ENCODE measurements at places on chromosomes 13 and 19.

GRCh38 chr13:44732503-44733098 lies 156.5 kb upstream of the TSC22D1 start:
- H3K27me3 ChIP-seq: no peaks in the 10 kb centered on the region
- no peaks in the 10 kb centered on the region for H3K36me3 ChIP-seq
- no peak overlapping the region for H3K27ac ChIP-seq

GRCh38 chr13:38630780-38631179 lies 56.1 kb upstream of the FREM2 start:
- DNase-seq: no peak
- no peak overlapping the region for H3K27ac ChIP-seq
- H3K4me3 ChIP-seq: no peak overlapping the region
- H3K4me1 ChIP-seq: no peaks in the 10 kb centered on the region
- H3K27me3 ChIP-seq: no peaks in the 10 kb centered on the region

GRCh38 chr13:50511877-50512341 lies 331.6 kb downstream of the DLEU7 start:
- H3K36me3 ChIP-seq: no peaks in the 10 kb centered on the region
- H3K27ac ChIP-seq: peak overlapping the region; percentile 87
- no peak overlapping the region for H3K4me3 ChIP-seq

DNA sequence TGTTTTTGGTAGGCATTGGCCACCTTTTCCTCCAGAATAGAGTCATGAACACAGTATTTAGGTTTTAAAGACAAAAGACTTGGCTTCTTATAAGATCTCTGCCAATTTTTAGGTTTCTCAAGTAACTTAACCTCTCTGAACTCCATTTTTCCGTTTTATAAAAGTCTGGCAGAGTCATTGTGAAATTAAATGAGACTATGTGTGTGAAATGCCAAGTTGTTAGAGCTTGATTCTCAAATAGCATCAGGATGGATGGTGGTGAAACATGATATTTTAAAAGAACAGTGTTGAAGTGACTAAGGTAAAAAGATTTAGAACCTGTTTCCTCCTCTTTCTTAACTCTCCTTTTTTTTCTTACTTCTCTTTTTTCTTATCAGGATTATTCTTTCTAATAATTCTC lies 617.7 kb upstream of the SLITRK1 start:
- H3K27me3 ChIP-seq: no peaks in the 10 kb centered on the region
- no peak for DNase-seq
- H3K4me1 ChIP-seq: no peaks in the 10 kb centered on the region
- no peaks in the 10 kb centered on the region for H3K36me3 ChIP-seq

- H3K27me3 ChIP-seq: no peaks in the 10 kb centered on the region
- no peaks in the 10 kb centered on the region for H3K36me3 ChIP-seq
- H3K27ac ChIP-seq: peak overlapping the region; percentile 74
- DNase-seq: peak; percentile 71
These were observed 1052.0 kb downstream of the DIAPH3 start for GRCh38 chr13:59111751-59112171.

DNA sequence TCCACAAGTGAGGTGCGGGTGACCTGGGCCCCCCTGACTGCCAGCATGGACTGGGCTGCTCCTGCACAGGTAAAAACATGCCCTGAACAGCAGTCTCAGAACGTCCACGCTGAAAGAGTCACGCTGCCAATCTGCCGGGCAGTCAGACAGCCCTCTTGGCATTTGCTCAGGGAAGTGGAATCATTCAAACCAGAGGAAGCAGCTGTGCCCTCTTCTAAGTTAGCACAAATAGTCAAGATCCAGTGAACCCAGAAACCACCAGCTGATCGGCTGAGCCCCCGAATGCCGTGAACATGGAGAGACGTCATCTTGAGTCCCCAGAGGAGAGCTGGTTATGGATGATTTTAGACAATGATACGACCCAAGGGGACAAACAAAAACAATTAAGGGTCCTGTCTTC lies 34.4 kb downstream of the KLF2 start:
- H3K27ac ChIP-seq: no peak overlapping the region
- no peaks in the 10 kb centered on the region for H3K27me3 ChIP-seq
- no peak for DNase-seq

DNA sequence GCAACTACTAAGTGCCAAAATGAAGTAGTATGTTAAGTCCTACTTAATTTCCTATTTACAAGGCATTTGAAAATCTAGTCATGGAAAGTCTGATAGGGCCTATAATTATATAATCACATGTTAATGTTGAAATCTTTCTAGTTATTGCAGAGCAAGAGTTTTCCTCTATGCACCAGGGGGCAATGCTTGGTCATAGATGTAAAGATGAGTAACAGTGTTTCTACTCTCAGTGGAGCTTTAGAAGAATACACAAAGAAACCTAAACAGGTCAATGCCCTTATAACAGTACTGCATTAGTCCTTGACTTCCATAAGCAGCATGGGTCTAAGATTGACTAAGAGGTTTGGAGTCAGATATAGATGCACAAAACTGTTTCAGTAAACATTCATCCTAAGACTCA lies 218.7 kb downstream of the KCTD12 start:
- H3K4me3 ChIP-seq: no peak overlapping the region
- DNase-seq: no peak
- no peaks in the 10 kb centered on the region for H3K36me3 ChIP-seq
- H3K27me3 ChIP-seq: no peaks in the 10 kb centered on the region
- H3K27ac ChIP-seq: no peak overlapping the region

GRCh38 chr19:18433735-18434398 lies 4.1 kb downstream of the ISYNA1 start:
- H3K27me3 ChIP-seq: no peaks in the 10 kb centered on the region
- H3K4me1 ChIP-seq: peaks cover 78% of the 10 kb centered on the region
- H3K4me3 ChIP-seq: peak overlapping the region; percentile 16
- peak overlapping the region; percentile 40 for H3K27ac ChIP-seq
- H3K36me3 ChIP-seq: peaks cover 62% of the 10 kb centered on the region

GRCh38 chr19:6020972-6021805 lies 43.2 kb upstream of the RANBP3 start:
- no peak for DNase-seq
- H3K27me3 ChIP-seq: no peaks in the 10 kb centered on the region
- peaks cover 25% of the 10 kb centered on the region for H3K36me3 ChIP-seq
- H3K4me1 ChIP-seq: peaks cover 5% of the 10 kb centered on the region
- no peak overlapping the region for H3K27ac ChIP-seq

- no peak for DNase-seq
- no peaks in the 10 kb centered on the region for H3K27me3 ChIP-seq
- H3K36me3 ChIP-seq: no peaks in the 10 kb centered on the region
- no peaks in the 10 kb centered on the region for H3K4me1 ChIP-seq
- H3K27ac ChIP-seq: no peak overlapping the region
- no peak overlapping the region for H3K4me3 ChIP-seq
These were observed 698.8 kb downstream of the UQCRFS1 start for GRCh38 chr19:28514166-28514565.

DNA sequence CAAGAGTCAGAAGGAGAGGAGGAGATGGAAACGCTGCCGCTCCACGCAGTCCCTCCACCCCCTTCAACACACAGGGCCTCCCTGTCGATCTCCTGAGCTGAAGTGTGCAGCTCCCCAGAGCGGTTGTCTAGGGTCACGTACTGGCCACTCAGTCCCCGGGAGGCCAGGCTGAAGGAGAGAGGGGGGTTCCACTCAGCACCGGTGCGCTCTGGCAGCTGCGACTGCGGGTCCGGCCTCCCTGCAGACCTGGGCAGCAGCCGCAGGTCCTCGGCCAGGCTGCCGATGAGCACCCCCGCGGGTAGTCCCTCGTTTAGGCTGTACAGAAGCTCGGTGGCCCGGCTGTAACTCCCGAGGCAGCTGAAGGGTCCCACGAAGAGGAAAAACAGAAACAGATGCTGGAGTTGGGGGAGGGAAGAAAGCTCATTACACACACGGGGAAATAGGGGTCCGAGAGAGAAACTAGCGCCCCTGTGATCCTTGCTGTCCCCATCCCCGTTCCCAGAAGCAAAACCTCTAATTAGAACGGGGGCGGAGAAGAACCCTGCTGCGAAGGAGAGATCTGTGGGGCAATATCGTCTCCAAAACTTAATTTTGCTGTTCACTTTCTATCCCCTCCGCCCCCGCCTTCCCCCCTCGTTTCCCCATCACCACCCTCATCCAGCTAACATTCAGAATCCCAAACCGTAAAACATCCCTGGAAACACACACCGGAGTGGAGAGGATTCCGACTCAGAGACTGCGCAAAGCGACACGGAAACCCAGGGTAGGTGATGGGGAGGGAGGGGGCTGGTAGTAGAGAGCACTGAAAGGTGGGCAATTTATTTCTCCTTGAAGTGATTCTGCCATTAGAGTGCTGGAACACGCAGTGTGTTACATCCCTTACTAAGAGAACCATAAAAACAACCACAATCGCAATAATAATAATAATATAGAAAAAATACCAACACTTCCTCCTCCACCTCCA lies 1.8 kb downstream of the PCDH20 start:
- peaks cover 18% of the 10 kb centered on the region for H3K27me3 ChIP-seq
- H3K4me3 ChIP-seq: peak overlapping the region; percentile 68
- no peak overlapping the region for H3K27ac ChIP-seq
- H3K36me3 ChIP-seq: no peaks in the 10 kb centered on the region
- peaks cover 19% of the 10 kb centered on the region for H3K4me1 ChIP-seq

DNA sequence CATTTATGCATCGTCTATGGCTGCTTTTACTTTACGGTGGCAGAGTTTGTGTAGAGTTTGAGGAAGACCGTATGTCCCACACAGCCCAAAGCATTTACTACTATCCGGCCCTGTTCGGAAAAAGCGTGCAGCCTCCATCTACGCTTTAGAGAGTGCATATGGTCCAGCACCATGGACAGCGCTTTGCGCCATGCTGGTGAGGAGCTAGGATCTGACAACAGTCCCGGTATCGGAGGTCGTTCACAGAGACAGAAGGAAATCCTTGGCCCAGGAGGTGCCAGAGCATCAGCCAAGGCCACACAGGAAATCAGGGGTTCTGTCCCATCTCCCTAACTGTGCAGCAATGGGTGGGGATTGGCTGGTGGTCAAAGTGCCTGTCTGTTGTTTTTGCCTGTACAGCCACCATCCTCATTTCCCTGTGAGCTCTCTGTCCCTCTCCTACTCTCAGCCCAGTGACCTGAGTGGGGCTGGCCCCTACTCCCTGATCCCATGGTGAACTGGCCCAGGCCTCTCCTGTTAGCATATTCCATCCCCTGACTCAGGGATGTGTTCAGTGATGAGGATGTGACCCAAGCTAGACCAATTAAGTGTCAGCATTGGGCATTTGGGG lies 16.2 kb upstream of the PRODH2 start:
- peak; percentile 49 for DNase-seq
- H3K4me1 ChIP-seq: no peaks in the 10 kb centered on the region
- H3K27me3 ChIP-seq: peaks cover 9% of the 10 kb centered on the region

GRCh38 chr19:49863935-49864320 lies 3.4 kb downstream of the PNKP start:
- peaks cover 67% of the 10 kb centered on the region for H3K36me3 ChIP-seq
- H3K4me3 ChIP-seq: no peak overlapping the region
- peaks cover 56% of the 10 kb centered on the region for H3K4me1 ChIP-seq
- no peaks in the 10 kb centered on the region for H3K27me3 ChIP-seq
- no peak overlapping the region for H3K27ac ChIP-seq
- no peak for DNase-seq

DNA sequence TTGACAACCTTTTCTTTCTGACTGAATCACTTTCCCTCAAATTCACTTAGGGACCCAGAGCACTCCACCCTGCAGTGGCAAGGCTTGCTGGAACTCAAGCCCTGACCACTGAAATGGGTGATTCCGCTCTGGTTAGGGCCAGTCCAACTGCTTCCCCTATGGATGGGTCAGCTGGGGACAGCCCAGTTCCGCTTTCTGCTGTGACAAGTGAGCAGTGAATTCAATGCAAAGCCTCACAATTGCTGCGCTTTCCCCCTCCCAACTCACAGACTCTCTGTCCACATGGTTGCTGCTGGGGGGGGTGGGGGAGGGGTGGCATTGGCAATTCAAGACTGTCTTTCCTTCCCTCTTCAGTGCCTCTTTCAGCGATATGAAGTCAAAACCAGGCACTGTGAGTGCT lies 18.7 kb downstream of the CD70 start:
- DNase-seq: no peak
- no peak overlapping the region for H3K4me3 ChIP-seq
- H3K4me1 ChIP-seq: no peaks in the 10 kb centered on the region
- H3K36me3 ChIP-seq: no peaks in the 10 kb centered on the region
- H3K27me3 ChIP-seq: peaks cover 2% of the 10 kb centered on the region

DNA sequence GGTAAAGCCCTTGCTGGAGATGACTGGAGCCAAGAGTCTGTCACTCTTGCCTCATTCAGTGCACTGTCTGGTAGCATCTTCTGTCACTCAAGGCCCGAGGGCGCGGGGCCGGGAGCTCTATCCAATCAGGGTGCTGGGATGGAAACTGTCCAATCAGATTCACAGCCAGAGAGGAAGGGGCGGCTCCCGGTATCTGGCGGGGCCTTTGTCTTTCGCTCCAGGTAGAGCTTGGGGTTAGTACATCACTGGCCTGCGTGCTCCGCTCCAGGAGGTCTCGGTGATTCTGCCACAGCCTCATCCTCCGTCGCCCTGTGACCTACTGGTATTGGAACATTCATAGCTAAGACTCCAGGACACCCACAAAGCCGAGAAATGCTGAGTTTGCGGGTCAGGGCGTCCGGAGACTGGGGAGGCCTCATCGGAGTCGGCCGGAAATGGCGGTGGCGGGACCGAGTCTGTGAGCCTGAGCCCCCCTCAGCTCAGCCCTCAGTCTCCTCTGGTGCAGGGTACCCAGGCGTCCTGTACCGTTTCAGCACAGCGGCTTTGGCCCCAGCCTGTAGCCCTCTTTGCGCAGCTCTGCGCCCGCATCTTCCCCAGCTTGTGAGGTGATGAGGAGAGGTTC lies 20.6 kb upstream of the ZNF430 start:
- peaks cover 4% of the 10 kb centered on the region for H3K4me1 ChIP-seq
- no peaks in the 10 kb centered on the region for H3K36me3 ChIP-seq
- peak overlapping the region; percentile 60 for H3K4me3 ChIP-seq
- DNase-seq: peak; percentile 95
- H3K27me3 ChIP-seq: no peaks in the 10 kb centered on the region

- H3K27me3 ChIP-seq: no peaks in the 10 kb centered on the region
- DNase-seq: no peak
- peaks cover 3% of the 10 kb centered on the region for H3K4me1 ChIP-seq
- peaks cover 83% of the 10 kb centered on the region for H3K36me3 ChIP-seq
- no peak overlapping the region for H3K27ac ChIP-seq
These were observed 23.8 kb downstream of the PRAM1 start for GRCh38 chr19:8478598-8478997.

DNA sequence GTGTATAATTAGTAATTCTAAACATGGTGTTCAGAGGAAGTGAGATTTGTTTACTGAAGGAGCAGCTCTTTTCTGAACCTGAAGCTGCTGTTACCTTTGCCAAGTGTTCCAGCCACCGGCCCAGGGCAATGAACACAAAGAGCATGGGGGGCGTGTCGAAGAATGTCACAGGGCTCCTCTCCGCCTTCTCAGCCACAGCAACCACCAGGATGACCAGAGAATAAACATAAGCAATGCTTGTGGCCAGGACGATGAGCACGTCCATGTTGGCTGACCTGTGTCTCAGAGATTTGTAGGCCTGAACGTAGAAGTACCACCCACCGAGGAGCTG lies 53.1 kb downstream of the ATP7B start:
- H3K27ac ChIP-seq: no peak overlapping the region
- H3K27me3 ChIP-seq: no peaks in the 10 kb centered on the region
- H3K36me3 ChIP-seq: peaks cover 29% of the 10 kb centered on the region

GRCh38 chr13:37142877-37143276 lies 37.4 kb upstream of the CSNK1A1L start:
- no peaks in the 10 kb centered on the region for H3K4me1 ChIP-seq
- H3K4me3 ChIP-seq: no peak overlapping the region
- no peak overlapping the region for H3K27ac ChIP-seq
- H3K27me3 ChIP-seq: no peaks in the 10 kb centered on the region
- no peaks in the 10 kb centered on the region for H3K36me3 ChIP-seq

GRCh38 chr19:53847555-53847954 lies 20.1 kb upstream of the MYADM start:
- peaks cover 13% of the 10 kb centered on the region for H3K4me1 ChIP-seq
- no peaks in the 10 kb centered on the region for H3K36me3 ChIP-seq
- no peaks in the 10 kb centered on the region for H3K27me3 ChIP-seq
